ELR (cell line): ENCODE measurements at places on chromosomes 6 and 20.
A peak's percentile ranks its signal among the peaks of the same experiment; 100 is the strongest.

GRCh38 chr6:125041740-125042459 is 79.7 kb downstream of the RNF217 start:
- DNase-seq = peak; percentile 88

DNA sequence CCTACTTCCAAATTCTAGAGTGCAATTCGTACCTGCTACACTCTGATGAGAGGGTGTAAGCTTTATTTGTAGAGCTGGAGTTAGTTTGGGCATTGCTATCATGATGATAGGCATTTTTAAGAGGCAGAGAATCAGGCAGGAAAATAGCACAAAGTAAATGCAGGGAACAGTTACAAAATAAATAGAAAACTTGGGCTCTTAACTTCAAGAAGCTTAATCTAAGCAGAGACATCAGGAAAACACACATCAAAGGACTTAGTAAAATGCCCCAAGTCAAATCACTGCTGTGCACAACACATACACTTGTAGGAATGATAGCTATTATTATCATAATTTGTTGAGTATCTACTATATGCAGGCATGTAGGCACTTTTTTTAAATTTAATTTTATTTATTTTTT is 381.2 kb downstream of the CD83 start:
- DNase-seq = no peak

- DNase-seq = peak; percentile 47
Observed at GRCh38 chr6:26388014-26388413, 5.1 kb downstream of the BTN2A2 start.

GRCh38 chr20:330233-331149 is 5.1 kb downstream of the SOX12 start:
- peak; percentile 83 for DNase-seq

GRCh38 chr6:35166116-35166515 is 25.0 kb upstream of the TCP11 start:
- no peak for DNase-seq

- no peak for DNase-seq
Observed at GRCh38 chr6:169921853-169922824, 170.7 kb downstream of the ERMARD start.

- DNase-seq = no peak
Observed at GRCh38 chr6:157841211-157841840, 18.3 kb downstream of the SNX9 start.

DNA sequence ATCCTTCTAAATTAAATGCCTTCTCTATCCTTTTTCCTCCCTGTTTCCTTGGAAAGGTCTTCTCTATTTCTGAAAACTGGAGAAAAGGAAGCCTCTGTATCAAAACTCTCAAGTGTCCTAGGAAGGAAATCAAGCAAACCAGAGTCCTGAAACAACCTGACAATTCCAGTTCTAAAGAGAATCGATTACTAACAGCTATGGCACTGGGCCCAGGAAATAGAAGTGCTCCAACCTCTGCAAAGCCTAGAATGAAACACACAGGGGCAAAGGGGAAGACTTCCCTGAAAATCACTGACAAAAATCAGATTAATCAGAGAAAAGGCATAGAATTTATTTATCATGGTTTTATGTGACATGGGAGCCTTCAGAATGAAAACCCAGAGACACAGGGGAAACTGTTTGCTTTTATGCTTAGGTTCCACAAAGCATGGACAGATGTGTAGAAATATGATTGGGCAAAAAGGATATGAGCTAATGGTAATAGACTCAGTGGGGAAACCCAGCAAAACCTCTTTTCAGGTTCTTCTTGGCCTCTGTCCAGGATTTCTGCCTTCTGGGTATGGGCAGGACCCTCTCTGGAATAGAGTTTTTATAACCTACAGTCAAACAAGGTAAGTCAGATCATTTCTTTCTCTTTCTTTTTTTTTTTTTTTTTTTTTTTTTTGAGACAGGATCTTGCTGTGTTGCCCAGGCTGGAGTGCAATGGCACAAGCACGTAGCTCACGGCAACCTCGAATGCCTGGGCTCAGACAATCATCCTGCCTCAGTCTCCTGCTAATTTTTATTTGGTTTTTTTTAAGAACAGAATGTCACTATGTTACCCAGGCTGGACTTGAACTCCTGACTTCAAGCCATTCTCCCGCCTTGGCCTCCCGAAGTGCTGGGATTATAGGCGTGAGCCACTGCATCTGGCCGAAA is 91.7 kb downstream of the CD24 start:
- no peak for DNase-seq

DNA sequence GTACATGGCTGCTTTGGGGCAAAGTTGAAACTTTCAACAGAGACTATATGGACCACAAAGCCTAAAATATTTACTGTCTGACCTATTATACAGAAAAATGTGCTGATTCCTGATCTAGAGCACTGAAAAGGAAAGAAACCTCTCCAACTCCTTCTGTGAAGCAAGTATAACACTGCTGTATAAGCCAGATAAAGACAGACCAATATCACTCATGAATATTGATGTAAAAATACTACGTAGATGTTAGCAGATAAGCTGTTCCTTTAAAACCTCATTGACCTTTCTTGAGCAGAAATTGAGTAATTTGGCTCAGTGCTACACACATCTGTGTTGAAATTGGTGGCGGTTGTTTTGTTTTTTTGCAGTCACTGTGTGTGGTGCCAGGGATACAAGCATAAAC is 69.9 kb upstream of the HDAC2 start:
- DNase-seq = no peak

DNA sequence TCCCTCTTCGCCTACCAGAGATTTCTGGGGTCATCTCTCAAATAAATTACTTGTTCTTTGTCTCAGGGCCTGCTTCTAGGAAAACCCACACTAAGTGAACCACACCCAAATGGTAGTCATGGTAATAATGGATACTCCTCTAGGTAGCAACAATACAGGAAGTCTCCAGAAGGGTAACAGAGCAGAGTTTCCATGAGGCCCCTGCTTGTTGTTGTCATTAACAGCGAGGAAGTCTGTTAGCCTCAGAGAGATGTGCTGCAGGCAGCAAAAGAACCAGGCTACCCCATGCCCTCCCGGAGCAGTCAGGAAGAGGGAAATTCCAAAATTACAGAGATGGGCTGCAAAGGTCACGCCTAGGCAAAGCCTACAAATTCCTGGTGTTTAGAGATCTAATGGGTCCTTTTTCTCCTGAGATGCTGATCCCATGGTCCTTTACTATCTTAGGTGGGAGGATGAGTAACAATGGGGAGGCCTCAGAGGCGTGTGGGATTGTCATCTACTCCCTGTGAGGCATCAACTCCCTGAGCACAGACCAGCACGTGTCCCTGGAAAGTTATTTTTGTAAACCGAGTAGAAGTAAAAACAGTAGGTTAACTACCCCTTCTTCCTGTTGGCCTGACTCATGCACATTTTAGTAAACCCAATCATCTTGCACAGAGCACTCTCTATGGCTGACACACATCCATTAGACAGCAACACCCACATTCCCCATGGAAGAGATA is 10.1 kb downstream of the ISM1 start:
- peak; percentile 44 for DNase-seq

DNA sequence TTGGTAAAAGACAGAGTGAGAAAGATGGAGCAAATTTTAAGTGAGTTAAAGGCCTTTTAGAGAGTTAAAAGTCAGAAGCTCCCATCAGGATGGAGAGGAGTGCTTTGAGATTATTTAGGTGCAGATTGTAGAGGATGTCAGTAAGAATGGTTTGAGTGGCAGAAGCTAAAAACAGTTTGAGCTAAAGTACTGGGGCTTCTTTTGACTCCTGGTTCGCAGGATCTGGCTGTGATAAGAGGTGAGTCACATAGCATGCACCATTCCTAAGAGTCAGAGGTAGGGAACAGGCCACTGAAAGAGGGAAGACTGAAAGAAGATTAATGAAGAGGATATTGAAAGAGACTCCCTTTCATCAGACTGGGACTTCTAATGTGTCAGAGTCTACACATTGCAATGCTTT is 1047.9 kb upstream of the MAP3K7 start:
- no peak for DNase-seq

DNA sequence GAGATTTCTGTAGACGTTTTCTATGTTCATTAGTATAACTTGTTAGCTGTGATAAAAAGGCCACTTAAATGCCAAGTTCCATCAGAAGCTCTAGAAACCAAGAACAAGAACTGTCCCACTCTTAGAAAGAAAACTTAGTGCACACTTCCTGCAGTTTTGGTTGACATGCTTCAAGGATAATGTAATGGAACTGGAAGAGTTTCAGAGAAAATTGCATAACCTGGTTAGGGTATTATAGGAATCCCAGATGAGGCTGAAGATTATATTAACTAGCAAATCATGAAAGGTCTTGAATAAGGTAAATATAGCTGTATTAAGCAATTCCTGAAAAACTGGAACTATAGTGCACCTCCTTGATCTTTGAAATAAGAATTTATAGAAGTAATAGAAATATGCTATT is 1.8 kb upstream of the PHACTR2 start:
- DNase-seq = peak; percentile 43

DNA sequence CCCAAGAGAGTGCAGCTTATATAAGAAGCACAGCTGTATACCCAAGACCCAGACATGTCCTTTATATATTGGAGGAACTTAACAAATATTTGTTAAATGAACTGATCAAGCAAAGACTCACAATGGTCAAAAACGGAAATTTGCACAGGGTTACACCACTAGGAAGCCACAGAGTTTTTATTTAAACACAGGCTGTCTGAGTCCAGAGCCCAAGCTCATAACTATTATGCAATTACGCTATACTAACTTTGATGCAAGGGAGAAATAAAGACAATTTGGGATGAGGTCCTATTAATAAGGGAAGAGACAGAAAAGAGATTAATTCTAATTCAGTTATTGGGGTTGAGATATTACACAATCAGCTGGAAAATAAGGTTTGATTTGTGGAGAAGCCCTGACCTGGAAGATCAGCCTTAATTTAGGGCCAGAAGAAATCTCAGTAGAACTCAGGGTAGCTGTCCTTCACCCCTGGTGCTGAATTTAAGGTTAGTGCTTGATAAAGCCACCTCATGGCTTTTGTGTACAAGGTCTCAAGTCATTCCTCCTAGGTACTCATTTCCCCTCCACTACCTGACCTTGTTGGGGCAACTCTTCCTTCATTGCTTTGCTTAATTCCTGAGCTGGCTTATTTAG is 10.5 kb upstream of the ZNF334 start:
- DNase-seq = peak; percentile 8

- DNase-seq = no peak
Observed at GRCh38 chr20:60653111-60653845, 598.8 kb upstream of the CDH4 start.

DNA sequence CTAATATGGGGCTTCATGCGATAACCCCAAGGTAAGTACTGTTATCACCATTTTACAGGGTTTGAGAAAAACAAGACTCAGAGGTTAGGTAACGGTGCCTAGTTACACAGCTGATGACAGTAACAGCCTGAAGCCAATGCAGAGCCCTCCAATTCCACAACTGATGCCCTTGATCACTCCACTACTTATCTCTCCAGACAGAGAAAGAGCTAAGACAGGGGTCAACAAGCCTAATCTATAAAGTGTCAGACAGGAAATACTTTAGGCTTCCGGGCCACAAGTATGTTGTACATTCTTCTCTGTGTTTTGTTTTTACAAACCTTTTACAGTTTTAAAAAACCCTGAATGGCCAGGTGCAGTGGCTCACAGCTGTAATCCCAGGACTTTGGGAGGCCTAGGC is 50.9 kb downstream of the MAP7 start:
- no peak for DNase-seq

DNA sequence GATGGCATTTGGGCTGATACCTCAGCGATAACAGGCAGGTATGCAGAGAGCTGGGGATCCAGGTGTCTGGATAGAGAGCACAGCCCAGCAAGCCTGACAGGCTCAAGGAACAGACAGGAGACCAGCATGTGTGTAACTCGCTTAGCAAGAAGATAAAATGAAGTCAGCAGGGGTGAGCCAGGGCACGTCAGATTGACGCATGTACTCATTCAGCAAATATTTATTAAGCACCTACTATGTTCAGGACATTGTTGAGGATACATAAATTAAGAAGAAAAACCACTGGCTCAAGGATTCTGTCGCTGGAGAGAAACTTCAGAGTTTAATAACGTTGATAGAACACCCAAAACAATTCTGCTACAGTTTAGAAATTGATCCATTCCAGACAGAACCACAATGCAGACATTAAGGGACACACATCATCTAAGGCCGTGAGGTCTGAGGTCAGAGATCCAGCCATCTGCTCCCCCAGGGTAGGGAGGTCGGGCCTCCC is 1.0 kb upstream of the DUSP22 start:
- DNase-seq = peak; percentile 32

- no peak for DNase-seq
Observed at GRCh38 chr6:90157441-90157840, 139.2 kb downstream of the BACH2 start.

- DNase-seq = no peak
Observed at GRCh38 chr6:166589786-166590574, 3.5 kb upstream of the RAMACL start.

GRCh38 chr20:50903353-50904051 is 27.7 kb downstream of the ADNP start:
- no peak for DNase-seq

DNA sequence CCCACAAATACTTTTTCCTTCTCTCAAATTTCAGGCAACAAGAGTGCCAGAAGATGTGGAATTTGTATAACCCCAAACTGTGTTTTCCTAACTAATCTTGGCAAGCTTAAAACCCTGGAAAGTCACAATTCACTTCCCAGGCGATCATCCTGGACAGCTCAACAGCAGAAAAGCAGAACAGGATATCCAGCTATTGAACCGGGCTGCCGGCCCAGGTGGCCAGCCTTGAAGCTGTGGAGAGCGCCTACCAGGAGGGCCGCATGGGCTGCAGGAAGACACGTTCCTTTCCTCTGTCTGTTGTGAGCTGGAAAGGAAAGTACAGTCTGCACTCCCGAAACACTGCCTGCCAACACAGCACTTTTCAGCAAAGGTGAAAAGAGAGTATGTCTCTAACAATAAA is 719.7 kb upstream of the MARCKS start:
- DNase-seq = no peak

DNA sequence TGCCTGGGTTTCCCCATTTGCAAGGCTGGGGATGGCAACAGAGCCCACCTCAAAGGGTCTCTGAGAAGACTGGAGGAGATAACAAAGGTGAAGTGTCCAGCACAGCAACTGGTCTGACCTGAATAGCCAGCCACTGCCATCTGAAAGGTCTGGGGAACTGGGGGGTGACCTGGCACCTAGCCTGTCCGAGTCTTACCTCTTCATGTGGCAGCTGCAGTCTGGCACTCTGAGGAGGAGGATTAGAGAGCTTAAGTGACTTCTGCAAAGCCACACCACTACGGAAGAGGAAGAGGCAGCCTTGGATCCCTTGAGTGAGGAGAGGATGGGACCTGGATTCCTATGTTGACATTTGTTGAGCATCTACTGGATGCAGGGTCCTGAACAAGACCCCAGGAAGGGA is 22.2 kb downstream of the C20orf203 start:
- no peak for DNase-seq

GRCh38 chr20:59295531-59295930 is 4.9 kb upstream of the EDN3 start:
- no peak for DNase-seq

DNA sequence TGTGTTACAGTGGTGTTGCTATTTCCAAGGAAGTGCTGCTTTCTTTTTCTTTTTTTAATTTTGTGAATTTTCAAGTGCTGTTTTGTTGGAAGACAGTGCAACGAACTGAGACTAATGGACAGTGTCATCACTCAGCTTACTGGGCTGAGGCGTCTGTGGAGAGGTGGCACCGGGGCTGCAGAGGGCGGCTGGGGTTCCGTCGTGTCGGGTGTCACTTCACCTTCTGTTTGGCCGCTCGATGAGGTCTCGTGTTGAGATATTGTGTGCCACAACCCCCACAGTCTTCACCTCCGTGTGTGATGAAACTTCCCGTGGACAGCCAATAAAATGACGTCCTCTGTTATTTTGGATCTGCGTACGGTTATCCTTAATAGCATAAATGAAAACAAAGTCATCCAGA is 149.4 kb upstream of the SNX9 start:
- DNase-seq = no peak

GRCh38 chr20:49029203-49029602 is 16.9 kb upstream of the CSE1L start:
- no peak for DNase-seq
